Gastroesophageal sphincter (tissue), 4 donors: ENCODE measurements at places on chromosomes 16 and 17. TPM values are rescaled to one million over a fixed set of nuclear protein-coding genes. Genes with fewer than 3 reads are reported as not detected.

GRCh38 chr17:39979893-39980350 is 685 bp upstream of the PSMD3 start:
- ATAC-seq: peak; percentile 22

DNA sequence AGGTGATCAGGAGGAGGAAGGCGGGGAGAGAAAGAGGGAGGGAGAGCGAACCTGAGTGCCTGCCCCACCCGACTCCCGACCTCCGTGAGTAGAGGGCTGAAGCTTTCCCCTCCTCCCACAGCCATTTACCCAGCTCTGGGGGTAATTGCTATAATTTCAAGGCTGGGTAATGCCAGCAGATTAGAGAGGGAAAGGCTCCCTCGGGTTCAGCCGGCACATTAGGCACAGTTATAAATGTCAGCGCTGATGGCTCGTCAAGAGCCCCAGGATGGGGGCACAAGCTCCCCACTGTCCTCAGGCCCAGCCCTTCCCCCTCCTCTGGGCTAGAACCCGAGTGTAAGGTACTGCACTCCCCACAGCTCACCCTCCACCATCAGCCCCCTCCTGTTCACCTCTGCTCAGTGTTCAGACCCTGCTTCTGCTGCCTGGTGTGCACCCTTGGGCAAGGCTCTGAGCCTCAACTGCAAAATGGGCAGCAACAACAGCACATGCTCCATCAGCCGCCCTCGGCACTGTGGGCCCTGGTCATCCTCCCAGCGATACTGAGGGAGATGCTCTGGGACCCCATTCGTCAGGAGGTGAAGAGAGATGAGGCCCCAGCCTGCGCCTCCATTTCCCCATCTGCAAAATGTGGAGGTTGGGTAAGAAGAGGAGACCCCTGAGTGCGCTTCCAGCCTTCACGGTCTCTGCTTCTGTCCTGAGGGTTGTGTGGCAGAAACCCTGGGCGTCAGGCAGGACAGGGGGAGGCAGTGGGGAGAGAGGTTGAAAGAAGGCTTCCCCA is 77.2 kb downstream of the NT5M start:
- no peak for ATAC-seq

DNA sequence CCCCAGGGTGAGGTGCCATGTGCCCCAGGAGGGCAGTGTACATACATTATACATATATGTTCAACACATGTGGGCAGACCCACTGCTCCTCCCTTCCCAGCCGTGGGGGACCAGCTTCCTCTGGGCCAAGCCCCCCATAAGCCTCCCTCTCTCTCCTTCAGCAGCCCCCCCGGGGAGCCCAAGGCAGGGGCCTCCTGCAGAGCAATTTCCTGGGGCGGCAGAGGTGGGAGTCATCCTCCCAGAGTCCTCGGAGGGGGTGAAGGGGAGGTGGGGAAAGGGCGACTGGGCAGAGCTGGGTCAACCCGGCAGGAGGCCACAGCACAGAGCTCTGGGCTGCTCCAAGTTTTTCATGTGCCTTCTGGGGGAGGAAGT is 235.1 kb downstream of the ZNF423 start:
- no peak for ATAC-seq

The EFNB3 gene
- not detected for total RNA-seq

GRCh38 chr16:56675685-56676210 is 6.1 kb downstream of the MT1H start:
- ATAC-seq: no peak

DNA sequence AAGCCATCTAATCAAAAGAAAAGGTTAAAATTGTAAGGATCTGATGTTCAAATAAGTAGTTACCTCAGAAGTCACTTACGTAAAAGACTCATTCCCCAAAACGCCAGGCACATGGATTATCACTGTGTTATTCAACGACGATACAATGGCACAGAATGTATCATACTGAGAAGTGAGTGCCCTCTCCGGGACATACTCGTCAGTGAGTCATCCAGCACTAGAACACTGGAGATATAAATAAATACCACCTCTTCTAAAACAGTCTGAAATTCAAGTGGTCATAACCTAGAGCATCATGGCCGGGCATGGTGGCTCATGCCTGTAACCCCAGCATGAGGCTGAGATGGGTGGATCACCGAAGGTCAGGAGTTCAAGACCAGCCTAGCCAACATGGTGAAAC is 24.9 kb downstream of the USP31 start:
- peak; percentile 91 for ATAC-seq
